CD4-positive, alpha-beta memory T cell (primary cell): ENCODE measurements at places on chromosomes 1 and 21. TPM values are rescaled to one million over a fixed set of nuclear protein-coding genes. Genes with fewer than 3 reads are reported as not detected.

The RHBDL2 gene
- total RNA-seq, result not detected

DNA sequence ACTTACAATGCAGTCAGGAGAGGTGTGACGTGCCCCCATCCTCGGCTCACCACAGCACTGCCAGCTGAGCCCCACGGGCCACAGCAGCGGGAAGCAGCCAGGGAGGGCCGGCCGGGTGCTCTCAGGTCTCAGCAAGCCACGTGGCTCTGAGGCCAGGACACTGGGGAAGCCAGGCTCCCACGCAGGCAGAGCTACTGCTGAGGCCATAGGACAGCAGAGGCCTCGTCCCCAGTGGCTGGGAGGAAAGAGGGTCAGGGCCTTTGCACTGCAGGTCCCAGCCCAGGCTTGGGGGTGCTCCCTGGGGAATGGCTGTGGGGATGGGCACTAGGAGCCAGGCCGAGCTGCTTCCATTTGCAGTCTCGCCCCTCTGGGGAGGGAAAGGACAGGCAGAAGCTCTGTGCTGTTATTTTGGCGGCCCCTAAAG is 5.8 kb downstream of the LRRC47 start:
- H3K27me3 ChIP-seq, result no peaks in the 10 kb centered on the region
- DNase-seq, result no peak
- H3K27ac ChIP-seq, result no peak overlapping the region
- peaks cover 18% of the 10 kb centered on the region for H3K36me3 ChIP-seq
- H3K4me3 ChIP-seq, result no peak overlapping the region

- H3K27ac ChIP-seq, result no peak overlapping the region
- no peaks in the 10 kb centered on the region for H3K36me3 ChIP-seq
- no peak for DNase-seq
- H3K4me1 ChIP-seq, result peaks cover 10% of the 10 kb centered on the region
- no peaks in the 10 kb centered on the region for H3K27me3 ChIP-seq
These were observed 3.0 kb upstream of the PGM1 start for GRCh38 chr1:63590166-63590560.

DNA sequence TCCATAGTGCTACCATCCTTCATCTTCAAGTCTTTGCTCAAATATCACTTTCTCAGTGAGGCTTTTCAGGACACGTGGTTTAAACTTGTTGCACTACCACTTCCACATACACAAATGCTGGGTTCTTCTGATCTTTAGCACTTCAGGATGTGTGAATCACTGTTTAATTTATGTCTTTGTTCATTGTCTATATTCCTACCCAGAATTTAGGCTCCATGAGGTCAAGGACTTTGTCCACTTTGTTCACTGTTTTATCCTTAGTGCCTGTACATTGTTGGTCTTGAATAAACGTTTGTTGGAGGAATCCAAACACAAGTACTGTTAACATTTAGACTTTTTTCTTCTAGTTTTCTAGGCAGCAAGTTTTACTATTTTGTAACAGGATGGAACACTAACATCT is 42.6 kb upstream of the RALGPS2 start:
- no peak overlapping the region for H3K4me3 ChIP-seq
- DNase-seq, result no peak
- H3K27ac ChIP-seq, result no peak overlapping the region

GRCh38 chr1:233327651-233328141 is at the start of gene MAP3K21:
Gene MAP3K21, plus strand, starts transcription at chr1:233327724. Its CDS starts 305 bp downstream, at chr1:233328029.
- peak within 1 kb of the TSS; percentile 11 for H3K4me3 ChIP-seq
- peak within 1 kb of the TSS; percentile 31 for H3K27ac ChIP-seq
- no peak for DNase-seq
- H3K27me3 ChIP-seq, result no peaks in the 10 kb centered on the region
- peaks cover 9% of the 10 kb centered on the region for H3K4me1 ChIP-seq

DNA sequence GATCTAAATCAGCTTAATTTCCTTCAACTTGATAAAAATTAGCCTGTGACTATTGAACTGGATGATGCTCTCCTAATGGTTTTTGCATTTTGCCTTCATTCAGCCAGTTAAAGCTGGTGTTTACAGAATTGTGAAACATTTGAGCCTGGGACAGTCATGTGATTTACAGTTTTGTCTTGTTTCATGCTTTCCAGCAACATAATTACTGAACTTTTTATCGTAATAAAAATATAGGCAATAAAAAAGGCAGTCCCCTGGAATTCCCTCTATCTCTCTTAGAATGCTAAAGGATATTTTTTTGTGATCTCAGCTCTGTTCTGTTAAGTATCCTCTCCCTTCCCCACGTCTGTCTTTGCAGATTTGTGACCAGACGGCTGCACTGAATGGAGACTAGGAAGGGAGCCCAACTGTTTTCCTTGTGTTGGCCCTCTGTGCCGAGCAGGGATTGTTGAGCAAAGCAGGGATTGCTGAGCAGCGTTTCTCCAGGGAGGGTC is 70.3 kb upstream of the RGL1 start:
- H3K27ac ChIP-seq, result no peak overlapping the region
- no peaks in the 10 kb centered on the region for H3K36me3 ChIP-seq
- no peak overlapping the region for H3K4me3 ChIP-seq
- DNase-seq, result no peak
- H3K4me1 ChIP-seq, result no peaks in the 10 kb centered on the region
- H3K27me3 ChIP-seq, result no peaks in the 10 kb centered on the region

- peaks cover 20% of the 10 kb centered on the region for H3K36me3 ChIP-seq
- H3K27me3 ChIP-seq, result no peaks in the 10 kb centered on the region
- no peak overlapping the region for H3K4me3 ChIP-seq
- no peak for DNase-seq
- H3K27ac ChIP-seq, result no peak overlapping the region
These were observed 112.2 kb downstream of the DYRK1A start for GRCh38 chr21:37478794-37479193.

GRCh38 chr1:224671076-224671475 is 55.0 kb downstream of the CNIH3 start:
- no peaks in the 10 kb centered on the region for H3K4me1 ChIP-seq
- no peak for DNase-seq
- no peaks in the 10 kb centered on the region for H3K36me3 ChIP-seq
- H3K27me3 ChIP-seq, result no peaks in the 10 kb centered on the region

DNA sequence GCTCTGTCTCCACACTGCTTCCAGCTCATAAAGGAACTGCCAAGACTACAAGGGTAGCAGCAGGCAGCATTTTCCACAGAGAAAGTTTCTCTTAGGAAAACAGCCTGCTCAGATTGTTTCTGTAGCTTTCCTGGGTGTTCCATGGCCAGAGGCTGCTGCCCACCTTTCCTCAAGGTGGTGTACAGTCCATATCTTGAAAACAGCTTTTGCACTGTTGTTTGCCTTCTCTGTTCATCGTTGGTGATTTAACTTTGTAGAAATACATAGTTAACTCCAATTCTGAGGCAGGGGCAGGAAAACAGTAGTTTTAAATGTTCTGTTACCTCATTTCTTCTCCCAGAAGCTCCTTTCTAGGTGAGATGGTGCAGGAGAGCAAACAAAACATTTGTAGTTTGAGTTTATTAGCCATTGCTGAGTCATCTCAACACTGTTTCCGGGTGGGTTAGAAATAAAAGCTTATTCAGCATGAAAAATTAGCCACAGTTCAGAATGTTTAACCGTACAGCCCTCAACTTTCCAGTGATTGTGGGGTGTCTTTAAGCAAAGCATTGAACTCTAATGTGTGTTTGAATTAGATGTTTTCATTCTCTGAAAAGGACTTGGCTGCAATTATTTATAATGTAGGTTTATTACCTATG is 41.7 kb downstream of the DIP2A start:
- H3K36me3 ChIP-seq, result peaks cover 31% of the 10 kb centered on the region
- peak; percentile 21 for DNase-seq
- no peaks in the 10 kb centered on the region for H3K27me3 ChIP-seq
- H3K27ac ChIP-seq, result no peak overlapping the region

- H3K27ac ChIP-seq, result no peak overlapping the region
- H3K36me3 ChIP-seq, result no peaks in the 10 kb centered on the region
- H3K4me3 ChIP-seq, result no peak overlapping the region
- H3K27me3 ChIP-seq, result no peaks in the 10 kb centered on the region
These were observed 119.8 kb downstream of the CYYR1 start for GRCh38 chr21:26453267-26453666.

- DNase-seq, result no peak
- H3K4me3 ChIP-seq, result no peak overlapping the region
- no peaks in the 10 kb centered on the region for H3K36me3 ChIP-seq
- H3K27me3 ChIP-seq, result no peaks in the 10 kb centered on the region
- H3K27ac ChIP-seq, result no peak overlapping the region
These were observed 26.3 kb upstream of the CYP4B1 start for GRCh38 chr1:46772571-46772970.

DNA sequence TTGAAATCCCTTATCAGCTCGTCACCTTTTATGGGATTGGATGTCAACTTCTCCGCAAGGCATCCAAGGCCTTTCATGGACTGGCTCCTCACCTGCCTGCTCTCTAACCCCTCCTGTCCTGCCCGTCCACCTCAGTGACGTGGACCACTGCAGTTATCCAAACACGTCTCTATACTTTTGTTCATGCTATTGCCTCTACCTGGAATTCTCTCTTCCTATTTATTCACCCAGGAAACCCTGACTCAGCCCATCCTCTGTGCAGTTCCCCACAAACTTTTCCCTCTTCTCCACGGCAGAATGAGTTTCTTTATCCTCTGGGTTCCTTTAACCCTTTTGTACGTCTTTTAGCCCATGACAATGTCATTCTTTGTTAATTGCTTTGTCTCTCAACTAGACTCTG is 5.1 kb upstream of the UTP25 start:
- peaks cover 4% of the 10 kb centered on the region for H3K4me1 ChIP-seq
- DNase-seq, result no peak
- H3K4me3 ChIP-seq, result no peak overlapping the region

GRCh38 chr1:58778385-58779000 is 5.4 kb downstream of the JUN start:
- H3K36me3 ChIP-seq, result no peaks in the 10 kb centered on the region
- no peak for DNase-seq
- no peak overlapping the region for H3K4me3 ChIP-seq
- H3K27ac ChIP-seq, result no peak overlapping the region

DNA sequence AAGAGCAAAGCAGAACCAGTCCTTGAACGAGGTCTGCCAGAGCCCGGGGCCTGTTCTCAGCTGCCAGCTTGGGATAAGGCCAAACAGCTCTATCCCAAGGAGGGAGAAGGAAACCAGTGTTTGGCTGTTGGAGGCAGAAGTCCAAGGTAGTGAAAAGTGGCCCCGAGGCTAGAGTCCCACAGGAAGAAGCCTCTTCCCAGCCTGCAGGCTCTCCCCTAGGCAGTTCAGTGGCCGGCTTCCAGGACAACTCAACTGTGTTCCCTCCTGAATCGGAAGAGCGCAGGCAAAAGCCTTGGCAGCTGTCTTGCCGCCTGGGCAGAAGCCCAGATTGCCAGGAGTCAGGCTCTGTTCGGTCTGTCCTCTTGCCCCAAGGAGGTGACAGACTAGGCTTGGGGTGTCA is 19.3 kb downstream of the QSOX1 start:
- no peak for DNase-seq
- no peaks in the 10 kb centered on the region for H3K27me3 ChIP-seq
- no peak overlapping the region for H3K4me3 ChIP-seq
- H3K4me1 ChIP-seq, result no peaks in the 10 kb centered on the region
- H3K36me3 ChIP-seq, result no peaks in the 10 kb centered on the region
